ENCODE measurements at places on chromosomes 5 and 9.

- DNase-seq: peak; percentile 9
Measured at GRCh38 chr5:31563216-31563615, 31.1 kb downstream of the C5orf22 start.

DNA sequence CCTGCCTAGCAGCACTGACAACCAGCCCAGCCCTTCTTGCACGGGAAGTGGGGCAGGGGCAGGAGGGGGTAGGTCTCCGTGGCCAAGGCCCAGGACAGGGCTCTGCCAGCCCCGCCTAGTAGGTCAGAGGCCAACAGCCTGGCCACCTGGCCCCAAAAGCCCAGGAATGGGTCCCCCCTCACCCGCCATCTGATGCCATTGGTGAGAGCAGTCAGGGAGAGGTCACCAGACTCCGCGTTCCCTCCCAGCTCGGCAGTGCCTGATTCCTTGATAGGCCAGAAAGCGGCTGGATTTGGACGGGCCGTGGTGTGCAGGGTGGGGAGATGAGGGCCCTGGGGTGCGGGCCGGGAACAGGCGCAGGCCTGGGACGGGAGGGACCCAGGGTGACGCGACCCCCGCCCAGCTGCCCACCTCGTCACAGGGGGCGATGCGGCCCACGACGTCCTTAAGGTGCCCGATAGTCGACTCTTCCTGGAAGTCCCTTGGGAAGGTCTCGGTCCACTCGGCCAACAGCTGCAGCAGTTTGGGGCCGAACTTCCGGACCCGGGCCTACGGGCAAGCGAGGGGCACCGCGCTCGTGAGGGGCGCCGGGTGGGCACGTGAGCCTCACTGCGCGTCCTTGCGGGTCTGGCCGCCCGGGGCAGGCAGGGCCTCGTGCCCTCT is 64.5 kb upstream of the RNF130 start:
- DNase-seq: no peak

DNA sequence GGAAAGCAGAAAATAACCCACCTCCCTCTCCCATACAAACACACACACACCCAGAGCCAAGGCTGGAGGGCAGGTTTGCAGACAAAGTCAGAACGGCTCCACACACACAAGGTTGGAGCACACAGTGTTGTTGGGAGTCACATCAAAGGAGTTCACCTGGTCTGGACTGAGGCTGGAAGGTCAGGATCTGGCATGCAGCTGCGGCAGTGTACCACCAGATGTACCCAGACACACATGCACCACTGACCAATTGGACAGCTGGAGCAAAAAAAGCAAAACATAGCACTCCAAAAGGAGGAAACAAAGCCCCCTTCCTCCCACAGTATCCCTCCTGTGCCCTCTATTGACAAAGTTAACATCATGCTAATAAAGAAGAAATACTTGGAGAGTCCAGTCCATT is 94.6 kb upstream of the KIF2A start:
- DNase-seq: no peak

GRCh38 chr5:73780302-73781080 is 154.5 kb downstream of the ARHGEF28 start:
- peak; percentile 42 for DNase-seq

DNA sequence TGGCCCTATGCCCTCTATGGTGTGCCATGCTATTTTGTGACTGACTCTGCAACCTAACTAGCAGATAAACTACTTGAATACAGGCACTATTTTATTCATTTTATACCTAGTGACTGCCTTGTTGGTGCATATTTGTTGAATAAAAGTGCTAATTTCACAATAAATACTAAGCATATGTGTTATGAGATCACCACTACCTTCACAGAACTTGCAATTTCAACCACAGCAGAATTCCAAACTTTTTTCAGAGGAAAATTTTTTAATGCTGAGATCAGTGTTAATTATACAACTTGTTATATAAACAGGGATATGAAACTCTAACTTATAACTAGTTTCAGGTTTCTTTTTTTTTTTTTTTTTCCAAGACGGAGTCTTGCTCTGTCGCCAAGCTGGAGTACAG is 94.8 kb downstream of the NR3C1 start:
- DNase-seq: peak; percentile 60

GRCh38 chr5:116864157-116864837 is 289.7 kb upstream of the SEMA6A start:
- DNase-seq: no peak

DNA sequence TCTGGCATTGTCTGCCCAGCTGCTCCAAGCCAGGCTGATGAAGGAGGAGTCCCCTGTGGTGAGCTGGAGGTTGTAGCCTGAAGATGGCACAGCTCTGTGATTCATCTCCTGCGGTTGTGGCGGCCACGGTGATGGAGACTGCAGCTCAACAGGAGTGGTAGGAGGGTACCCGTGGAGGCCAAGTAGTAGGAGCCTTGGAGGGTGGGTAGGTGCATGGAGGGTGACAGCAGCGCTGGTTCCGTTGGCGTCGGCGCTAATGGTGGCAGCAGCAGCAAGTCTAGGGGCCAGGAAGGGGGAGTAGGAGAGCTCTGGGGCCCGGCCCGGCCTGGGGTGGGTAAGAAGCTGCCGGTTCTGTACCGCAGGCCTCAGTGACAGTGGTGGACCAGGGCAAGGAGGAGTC is 22.4 kb upstream of the TRIM52 start:
- no peak for DNase-seq

GRCh38 chr9:129166623-129167557 is 11.2 kb downstream of the IER5L start:
- DNase-seq: peak; percentile 89

All from EH (cell line).